ENCODE measurements at places on chromosomes 4 and X. TPM values are rescaled to one million over a fixed set of nuclear protein-coding genes. Genes with fewer than 3 reads are reported as not detected.

- DNase-seq = no peak
Measured at GRCh38 chrX:21972721-21973120, 32.2 kb downstream of the SMS start.

- DNase-seq = no peak
Measured at GRCh38 chr4:70651864-70652506, 14.3 kb downstream of the JCHAIN start.

DNA sequence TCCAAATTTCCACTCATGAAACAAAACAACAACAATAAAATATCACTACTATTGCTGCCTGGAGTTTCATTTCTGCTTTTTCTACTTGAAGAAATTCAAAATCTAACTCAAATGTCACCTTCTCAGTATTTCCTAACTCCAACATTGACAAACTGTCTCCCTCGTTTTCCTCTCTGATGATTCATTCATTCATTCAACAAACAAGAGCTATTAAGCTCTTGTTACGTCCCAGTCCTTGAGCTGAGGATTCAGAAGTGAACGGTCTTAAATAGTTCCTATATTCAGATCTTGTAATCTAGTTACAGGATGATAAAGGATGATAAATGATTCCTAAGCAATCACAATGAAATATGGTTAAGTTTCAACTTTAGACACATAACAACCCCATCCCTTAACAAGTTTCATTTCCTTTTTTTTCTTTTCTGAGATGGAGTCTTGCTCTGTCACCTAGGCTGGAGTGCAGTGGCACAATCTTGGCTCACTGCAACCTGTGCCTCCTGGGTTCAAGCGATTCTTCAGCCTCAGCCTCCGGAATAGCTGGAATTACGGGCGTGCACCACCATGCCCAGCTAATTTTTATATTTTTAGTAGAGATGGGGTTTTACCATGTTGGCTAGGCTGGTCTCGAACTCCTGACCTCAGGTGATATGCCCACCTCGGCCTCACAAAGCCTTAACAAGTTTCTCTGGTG is 1.7 kb downstream of the SLC9B2 start:
- no peak for DNase-seq

- no peak for DNase-seq
Measured at GRCh38 chr4:29153642-29154041, 1566.5 kb upstream of the PCDH7 start.

The CENPVL2 gene
- not detected for total RNA-seq

DNA sequence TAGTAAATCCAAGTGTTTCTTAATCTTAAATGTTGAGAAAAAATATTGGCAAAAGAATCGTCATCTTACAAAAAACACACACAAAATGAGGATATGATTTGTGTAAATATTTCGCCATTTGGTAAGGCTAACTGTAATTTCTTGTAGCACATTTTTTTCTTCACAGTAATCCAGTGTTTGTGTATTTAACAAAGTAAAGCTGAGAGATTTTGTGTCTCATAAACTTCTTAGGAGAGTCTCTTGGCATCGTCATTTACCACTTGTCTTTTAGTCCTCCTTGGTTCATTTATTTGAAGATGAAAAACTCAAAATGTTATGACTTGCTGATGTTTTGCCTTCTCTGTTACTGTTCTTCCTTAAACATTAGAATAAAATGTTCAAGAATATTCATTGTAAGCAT is 326.7 kb upstream of the PITX2 start:
- no peak for DNase-seq

The ITGB1BP2 gene
- total RNA-seq = 0.92 TPM

DNA sequence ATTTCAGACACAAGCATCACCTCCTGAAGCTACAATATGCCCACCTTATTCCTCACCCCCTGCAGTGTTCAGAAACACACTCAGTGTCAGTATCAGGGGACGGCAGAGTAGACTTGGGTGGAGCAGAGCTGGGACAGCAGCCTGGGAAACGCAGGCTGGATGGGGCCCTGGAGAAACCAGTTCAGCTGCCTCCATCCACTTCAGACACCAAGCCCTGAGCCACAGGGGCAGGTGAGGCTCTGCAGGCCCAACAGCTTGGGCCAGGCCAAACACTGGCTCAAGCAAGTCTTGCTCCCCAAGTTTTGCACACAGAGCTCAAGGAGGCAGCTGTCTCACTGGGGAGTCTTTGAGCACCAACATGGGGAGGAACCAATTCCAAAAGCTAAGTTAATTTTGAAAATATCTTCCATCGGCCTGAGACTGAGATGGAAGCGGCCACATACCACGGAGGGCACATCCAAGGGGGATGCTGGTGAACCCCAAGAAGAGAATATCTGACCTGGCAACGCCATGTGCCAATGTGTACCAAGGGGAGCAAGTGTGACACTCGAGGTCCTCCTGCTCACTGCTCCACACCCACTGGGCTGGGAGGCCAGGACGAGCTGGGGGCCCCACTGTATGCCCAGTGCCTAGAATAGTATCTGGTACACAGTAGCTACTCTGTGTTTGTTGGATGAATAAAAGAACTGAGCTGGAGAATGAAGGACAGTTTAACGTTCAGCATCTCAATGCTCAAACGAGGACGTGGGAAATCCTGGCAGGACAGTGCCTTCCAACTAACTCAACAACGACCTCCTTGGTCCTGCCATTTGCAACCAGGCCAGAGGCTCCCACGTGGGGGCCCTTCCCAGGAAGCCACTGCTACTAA is 45.6 kb downstream of the PPP2R2C start:
- no peak for DNase-seq

The EGF gene
- total RNA-seq = 0.63 TPM

DNA sequence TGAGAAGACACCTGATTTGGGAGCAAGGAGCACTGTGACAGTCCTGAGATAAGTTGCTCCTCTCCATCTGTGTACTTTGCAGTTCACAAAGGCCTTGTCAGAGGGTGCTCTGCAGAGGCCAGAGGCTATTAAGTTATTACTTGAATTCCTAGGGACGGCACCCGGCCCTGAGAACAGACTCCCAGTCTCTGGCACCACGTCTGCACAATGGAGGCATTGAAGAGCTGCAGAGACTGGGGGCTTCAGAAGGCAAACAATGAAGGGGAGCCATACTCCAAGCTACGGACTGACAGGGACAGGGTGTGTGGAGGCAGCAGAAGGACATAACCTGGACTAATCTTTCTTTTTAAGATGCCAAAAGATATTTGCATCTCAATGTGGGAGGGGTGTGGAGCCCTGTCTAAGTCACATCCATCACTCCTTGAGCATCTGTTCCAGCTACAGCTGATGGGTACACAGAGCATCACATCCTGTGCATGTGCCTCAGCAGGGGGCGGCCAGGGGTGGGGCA is 11.5 kb downstream of the RASGEF1B start:
- no peak for DNase-seq

DNA sequence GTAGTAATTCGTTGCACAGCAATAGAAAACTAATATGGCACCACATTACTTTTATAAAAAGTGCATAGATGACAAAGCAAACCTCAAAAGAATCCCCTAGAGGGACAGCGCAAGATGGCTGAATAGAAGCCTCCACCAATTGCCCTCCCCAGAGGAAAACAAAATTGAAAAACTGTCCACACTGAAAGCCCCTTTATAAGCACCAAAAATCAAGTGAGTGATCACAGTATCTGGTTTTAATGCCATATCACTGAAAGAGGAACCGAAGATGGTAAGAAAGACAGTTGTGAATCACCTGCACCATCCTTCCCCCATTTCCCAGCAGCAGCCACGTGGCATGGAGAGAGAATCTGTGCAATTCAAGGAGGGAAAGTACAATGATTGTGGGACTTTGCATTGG is 522.2 kb downstream of the GLUD2 start:
- no peak for DNase-seq

The CT83 gene
- total RNA-seq = not detected

- DNase-seq = peak; percentile 78
Measured at GRCh38 chrX:13376857-13377549, 57.1 kb upstream of the ATXN3L start.

The KLKB1 gene
- not detected for total RNA-seq

GRCh38 chr4:4420421-4420820 is 33.5 kb downstream of the NSG1 start:
- no peak for DNase-seq

GRCh38 chr4:137075586-137075985 is 456.7 kb downstream of the PCDH18 start:
- DNase-seq = no peak

- no peak for DNase-seq
Measured at GRCh38 chr4:62618042-62618441, 1417.9 kb downstream of the ADGRL3 start.

DNA sequence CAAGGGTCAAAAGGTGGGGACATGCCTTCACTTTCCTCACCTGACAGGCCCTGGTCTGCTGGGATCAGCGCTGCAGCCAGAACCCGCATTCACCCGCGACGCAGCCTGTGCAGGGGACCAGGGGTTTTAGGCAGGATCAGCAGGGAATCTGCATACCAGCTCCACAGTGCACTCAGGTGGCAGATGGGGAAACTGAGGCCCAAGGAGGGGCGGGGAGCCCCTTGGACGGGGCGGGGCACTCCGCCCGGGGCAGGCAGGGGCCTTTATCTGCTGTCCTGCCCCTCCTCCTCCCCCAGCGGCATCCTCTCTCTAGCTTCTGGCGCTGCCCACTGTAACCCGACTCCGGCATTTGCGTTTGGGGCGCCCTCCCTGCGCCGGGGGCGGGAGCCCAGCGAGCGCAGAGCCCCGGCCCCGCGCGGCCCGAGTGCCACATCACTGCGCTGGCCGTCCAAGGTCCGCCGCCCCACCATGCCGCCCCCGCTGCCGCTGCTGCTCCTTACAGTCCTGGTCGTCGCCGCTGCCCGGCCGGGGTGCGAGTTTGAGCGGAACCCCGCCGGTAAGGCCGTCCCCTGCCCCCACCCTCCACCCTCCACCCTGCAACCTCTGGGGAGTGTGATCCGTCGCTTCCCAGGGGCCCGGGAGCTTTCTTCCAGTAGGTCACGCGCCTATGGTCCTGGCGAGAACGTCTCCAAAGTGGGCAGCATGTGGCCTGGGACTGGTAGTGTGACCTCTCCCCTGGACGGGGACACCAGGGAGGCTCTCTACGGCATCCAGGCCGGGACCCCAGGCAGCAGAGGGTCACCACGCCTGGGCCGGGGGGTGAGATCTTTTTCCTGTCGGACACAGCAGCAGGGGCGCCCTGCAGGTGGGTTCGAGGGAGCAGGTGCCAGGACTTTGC is at the start of gene CPZ:
Gene CPZ (plus strand): TSS at position 400 of the 898 bp plus-strand sequence. CDS start 69 bp downstream, at position 469.
- DNase-seq = peak; percentile 26

DNA sequence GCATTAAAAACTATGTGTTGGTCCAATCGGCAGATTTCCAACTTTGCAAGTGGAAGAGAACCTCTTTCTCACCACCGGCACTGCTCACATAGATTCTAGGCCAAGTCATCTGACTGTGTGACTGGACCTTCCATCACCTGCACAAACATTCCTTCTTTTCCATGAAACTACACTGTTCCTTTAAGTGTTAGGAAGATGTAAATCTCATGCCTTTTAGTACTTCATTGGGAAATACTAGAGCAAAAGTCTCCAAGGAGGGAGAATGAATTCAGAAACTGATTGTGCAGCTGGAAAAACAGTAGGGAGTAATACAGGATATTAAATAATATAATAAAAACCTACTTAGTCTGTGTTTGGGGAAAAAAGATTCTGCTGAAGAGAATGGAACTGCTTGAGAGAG is 238.2 kb downstream of the GPC3 start:
- DNase-seq = no peak

The GATA1 gene
- not detected for total RNA-seq

DNA sequence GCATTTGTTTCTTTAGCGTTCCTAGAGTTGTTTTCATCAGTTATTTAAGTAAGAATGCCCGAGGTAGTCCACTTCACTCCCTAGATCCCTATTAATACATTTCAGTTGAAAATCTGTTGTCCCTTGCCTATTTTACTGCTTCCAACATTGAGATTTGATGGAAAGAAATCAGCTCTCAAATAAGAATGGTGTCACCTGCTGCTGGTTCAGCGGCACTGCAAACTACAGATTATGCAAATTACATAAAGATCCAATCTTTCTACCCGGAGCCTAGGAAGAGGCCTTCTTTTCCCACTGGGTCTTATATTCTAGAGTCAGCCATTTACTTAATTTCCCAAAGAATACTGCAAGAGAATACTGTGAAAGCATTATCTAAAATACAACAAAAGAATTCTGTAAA is 597.6 kb upstream of the MAGEB2 start:
- no peak for DNase-seq

DNA sequence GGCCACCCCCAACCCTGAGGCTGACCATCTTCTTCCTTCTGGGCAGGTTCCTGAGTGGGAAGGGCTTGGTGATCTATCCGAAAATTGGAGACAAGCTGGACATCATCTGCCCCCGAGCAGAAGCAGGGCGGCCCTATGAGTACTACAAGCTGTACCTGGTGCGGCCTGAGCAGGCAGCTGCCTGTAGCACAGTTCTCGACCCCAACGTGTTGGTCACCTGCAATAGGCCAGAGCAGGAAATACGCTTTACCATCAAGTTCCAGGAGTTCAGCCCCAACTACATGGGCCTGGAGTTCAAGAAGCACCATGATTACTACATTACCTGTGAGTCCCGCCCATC is 9.7 kb downstream of the EFNB1 start:
- DNase-seq = no peak

GRCh38 chr4:88998891-88999290 is 58.1 kb downstream of the FAM13A start:
- no peak for DNase-seq

GRCh38 chr4:62399242-62399641 is 1199.1 kb downstream of the ADGRL3 start:
- no peak for DNase-seq

DNA sequence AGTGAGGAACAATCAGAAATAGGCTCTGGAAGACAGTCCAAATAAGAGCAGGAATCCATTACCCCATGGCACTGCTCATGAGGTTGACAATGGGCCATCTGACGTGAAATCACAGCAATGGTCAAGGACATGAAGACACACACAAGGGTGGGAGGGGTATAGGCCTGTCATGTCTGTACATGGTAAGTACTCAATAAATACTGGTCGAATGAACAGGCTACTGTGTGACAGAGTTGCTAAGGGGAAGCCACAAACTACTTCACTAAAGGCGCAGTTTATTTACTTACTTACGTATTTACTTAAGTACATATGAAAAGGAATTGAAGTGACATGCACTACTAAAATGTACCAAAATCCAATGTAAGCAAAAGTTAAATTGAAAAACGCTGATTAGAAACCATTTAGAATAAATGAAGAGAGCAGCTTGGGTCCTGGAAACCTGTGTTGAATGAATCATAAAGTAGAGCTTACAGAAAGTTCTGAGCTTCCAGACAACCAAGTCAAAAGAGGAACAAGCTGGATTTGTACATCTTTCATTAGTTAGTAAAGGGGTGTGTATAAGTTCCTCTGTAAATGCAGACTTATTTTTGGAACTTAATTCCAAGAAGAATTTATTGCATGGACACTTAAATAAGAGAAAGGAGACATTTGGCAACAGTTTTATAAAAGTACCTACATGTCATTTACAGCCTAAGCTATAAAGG is 32.7 kb downstream of the ALPK1 start:
- no peak for DNase-seq

DNA sequence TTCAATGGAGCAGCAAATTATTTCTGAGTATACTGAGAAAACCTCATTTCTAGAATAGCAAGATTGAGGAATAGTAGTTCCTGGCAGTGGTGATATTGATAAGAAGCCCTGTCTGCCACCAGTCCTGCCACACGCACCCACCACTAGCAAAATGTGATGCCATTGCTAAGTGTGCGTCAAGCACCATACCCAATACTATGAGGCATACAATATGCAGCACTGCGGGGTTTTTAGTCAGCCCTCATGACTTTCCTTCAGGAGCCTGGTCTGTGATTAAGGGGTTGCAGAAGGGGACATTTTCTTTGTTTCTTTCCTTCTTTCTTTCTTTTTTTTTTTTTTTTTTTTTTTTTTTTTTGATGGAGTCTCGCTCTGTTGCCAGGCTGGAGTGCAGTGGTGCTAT is 128.7 kb upstream of the USP38 start:
- no peak for DNase-seq

GRCh38 chr4:121758925-121759568 is 5.9 kb downstream of the SMIM43 start:
- DNase-seq = no peak

Data from MG63 (cell line).